ENCODE measurements at places on chromosomes 12 and 14.

DNA sequence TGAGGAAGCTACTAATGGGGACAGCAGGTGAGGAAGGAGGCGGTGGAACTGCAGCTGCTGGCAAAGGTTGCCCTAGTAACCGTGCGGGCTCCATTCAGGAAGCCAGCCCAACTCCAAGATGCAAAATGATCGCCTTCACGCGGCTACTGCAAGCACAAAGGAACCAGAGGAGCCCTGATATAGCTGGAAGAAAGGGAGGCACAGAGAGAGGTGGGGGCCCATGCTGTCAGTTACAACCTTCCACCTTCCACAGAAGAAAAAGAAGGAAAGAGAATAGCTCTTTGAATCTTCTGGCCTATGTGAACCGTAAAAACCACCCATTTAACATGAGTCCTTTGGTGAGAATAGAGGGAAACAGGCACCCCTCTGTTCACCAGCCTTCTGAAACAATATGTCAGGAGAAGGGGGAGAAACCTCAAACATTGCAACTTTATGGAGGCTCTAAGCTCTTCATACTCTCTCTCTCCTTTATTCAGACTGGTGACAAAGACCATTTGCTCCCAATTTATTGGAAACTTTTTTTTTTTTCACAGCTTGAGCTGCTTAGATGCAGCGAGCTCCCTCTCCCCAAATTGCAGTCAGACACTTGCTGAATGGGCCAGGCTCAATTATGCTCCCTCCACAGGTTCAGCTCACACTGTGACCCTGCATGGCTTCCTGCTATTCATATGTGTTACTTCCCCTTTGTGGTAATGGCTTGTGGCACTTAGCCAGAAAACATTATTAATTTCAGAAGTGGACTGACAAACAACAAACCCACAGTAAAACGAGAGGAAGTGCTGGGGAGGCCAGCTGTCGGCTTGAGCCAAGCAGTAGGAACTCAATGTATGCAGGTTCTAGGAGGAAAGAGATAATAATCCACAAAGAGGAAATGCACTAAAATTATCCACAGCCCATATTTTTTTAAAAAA lies 6.2 kb downstream of the DUSP6 start:
- DNase-seq, result peak; percentile 75

DNA sequence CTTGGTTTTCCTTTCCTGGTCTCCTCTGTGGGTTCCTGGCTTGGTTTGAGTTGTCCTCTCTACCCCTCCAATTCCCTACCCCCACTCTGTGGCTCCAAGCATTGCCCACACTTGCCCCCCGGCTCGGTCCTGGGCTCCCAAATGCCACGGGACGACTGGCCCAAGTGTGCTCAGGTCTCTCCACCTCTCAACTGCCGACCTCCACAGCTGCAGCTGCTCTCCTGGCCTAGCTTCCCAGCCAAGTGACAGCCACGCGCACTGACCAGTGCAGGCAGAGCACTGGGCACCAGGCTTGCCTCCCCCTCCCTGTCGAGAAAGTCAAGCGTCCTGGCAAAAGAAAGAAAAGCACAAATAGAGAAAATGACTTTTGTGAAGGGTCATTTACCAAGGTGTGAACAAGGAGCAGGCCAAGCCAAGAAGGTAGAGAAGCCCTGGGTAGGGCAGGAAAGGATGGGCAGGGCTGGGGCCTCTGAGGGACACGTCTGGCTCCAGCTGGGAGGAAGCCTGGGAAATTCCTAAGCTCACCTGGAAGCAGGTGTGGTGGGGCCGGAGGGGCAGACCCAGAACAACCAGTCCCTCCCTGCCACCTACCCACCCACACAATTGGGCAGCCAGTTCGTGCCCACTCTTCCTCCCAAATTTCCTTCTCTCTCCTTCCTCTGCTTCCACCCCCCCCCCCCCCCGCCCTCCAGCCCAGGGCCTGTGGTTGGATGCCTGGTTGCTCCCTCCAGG lies 1.8 kb upstream of the CEP170B start:
- no peak for DNase-seq

- peak; percentile 51 for DNase-seq
Measured at GRCh38 chr12:56715798-56716197, 9.3 kb downstream of the NACA start.

DNA sequence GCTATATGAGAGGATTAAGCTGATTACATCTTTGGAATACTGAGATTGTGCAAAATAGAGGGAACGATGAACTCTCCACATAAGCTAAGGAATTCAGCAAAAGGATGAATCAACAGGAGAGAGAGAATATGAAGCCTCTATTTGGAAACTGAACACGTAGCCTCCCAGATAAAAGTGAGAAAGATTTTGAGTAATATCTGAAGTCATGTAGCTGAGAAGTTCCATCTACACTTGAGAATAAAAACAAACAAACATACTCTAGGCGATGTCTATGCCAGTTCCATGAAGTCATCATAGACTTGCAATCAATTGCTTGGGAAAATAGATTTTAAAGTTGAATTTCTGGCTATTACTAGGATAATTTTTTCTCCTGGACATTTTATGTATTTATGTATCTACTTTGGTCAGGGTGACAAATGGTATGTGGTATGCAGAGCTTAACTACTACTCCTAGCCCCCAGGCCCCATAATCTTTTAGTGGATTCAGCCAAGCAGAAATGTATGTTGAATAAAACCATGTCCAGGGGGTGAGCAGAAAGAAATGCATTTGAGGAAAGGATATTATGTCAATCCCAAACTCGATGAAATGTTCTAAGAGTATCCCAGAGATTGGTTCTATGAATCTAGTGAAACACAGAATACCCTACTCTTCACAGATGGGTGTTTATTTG lies 627.4 kb downstream of the DIO2 start:
- no peak for DNase-seq

DNA sequence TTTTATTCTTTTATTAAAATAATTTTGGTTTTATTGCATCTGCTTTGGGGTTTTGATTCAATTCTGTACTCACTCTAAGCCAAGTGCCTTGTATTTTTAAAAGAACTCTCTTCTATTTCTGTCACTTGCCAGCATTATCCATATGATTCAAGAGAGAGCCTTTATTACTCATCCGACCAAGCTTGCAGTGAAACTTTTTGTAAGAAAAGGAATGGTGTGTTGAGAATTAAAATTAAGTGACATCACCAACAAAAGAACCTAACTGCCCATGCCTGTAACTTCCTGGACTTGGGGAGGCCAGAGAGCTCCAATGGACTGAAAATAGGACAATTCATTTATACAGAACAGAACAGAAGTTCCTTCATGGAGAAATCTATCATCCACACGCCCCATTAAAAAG lies 52.1 kb downstream of the GALNT4 start:
- DNase-seq, result no peak

GRCh38 chr12:123856681-123857080 lies 94.6 kb downstream of the DNAH10 start:
- DNase-seq, result no peak

- no peak for DNase-seq
Measured at GRCh38 chr14:65103150-65103760, 938 bp upstream of the MAX start.
